Activated CD4-positive, alpha-beta T cell treated with anti-CD3 and anti-CD28 coated beads, Interleukin-2, amount 50 U/mL, for 24 hours (primary cell): ENCODE measurements at places on chromosomes 2 and 18.

DNA sequence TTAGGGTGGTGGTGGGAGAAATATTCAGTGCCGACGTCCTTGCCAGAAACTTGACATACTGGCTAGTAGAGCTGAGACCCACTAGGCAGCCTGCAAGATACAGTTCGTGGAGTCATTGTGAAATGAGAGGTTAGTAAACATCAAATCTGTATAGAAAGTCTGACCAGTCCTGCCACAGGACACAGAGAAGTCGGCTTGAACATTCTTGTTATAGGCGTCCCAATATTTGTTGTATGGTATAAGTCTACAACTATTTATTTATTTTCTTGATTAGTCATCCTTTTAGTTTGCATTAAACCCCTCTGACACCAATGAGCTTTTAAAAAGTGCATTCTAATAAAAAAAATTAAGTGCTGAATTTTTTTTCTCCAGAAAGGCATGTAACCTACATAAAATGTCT is 265.4 kb downstream of the STK39 start:
- DNase-seq: no peak

DNA sequence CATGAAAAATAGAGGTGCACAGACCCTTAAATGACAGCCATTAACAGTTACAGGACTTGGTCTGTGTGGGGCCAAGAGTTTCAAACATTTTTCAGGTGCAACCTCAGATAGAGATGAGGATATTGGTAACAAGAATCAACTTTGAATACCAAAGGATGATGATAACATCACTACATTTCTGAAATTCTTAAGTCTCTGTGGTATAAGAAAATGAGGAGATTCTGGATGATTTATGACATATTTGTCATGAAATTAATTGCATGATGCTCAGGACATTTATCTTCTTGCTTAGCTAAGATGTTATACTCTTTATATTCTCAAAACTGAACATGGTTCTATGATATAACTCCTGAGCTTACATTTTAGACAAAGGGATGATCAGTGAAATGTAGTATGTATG is 471.8 kb upstream of the CWC22 start:
- no peak for DNase-seq

- DNase-seq: no peak
Observed at GRCh38 chr2:176781570-176782217, 430.9 kb upstream of the HNRNPA3 start.

- no peak for DNase-seq
Observed at GRCh38 chr2:69113627-69114026, 100.6 kb downstream of the ANTXR1 start.

GRCh38 chr2:182733572-182733971 is 17.5 kb downstream of the DNAJC10 start:
- no peak for DNase-seq

- DNase-seq: no peak
Observed at GRCh38 chr18:52216109-52216508, 123.9 kb upstream of the DCC start.

DNA sequence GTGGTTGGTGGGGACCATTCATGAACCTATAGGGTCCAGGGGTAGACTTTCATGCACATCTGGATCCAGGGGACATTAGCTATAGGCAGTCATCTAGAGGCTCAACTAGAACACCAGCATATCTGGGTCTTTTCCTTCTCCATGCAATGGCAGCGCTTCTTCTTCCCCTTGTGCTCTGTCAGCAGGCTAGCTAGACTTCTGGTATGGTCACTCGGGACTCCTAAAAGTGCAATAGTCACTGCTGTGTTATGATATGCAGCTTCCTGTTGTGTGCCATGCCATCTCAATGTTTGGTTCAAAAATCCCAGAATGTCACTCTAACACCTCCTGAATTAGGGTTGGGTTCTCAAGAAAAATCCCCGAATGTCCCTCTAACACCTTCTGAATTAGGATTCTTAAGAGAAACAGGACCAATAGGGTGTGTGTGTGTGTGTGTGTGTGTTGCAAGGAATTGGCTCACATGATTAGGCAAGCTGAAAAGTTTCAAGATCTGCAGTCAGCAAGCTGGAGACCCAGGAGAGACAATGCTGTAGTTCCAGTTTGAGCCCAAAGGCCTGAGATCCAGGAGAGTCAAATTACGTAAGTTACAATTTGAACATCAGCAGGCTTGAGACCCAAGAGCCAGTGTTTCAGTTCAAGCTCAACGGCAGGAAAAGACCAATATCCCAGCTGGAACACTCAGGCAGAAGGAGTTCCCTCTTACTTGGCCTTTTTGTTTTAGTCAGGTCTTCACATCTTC is 97.1 kb upstream of the LTBP1 start:
- no peak for DNase-seq

GRCh38 chr2:145584353-145584752 is 1064.4 kb upstream of the ZEB2 start:
- no peak for DNase-seq

- DNase-seq: no peak
Observed at GRCh38 chr18:54712758-54713157, 115.5 kb upstream of the RAB27B start.

DNA sequence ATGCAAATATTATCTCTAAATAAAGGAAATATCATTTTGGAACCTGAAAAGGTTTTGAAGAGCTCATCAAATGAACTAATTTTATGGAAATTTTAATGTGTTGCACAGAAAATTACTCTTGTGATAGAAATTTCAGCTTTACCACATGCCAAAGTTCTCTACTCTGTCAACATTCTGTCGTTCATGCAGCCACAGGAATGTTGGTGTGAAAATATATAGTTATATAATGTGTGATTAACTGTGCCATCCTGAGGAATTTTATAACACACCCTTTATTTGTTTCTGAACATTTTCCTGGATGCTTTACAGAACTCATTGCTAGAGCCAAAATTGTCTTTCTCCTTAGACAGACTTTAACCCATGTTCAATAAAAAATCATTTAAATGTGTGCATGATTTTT is 202.5 kb upstream of the SLC8A1 start:
- no peak for DNase-seq

GRCh38 chr18:57243624-57244179 is 96.8 kb downstream of the BOD1L2 start:
- no peak for DNase-seq

- DNase-seq: no peak
Observed at GRCh38 chr2:217905395-217905794, 97.4 kb downstream of the TNS1 start.

DNA sequence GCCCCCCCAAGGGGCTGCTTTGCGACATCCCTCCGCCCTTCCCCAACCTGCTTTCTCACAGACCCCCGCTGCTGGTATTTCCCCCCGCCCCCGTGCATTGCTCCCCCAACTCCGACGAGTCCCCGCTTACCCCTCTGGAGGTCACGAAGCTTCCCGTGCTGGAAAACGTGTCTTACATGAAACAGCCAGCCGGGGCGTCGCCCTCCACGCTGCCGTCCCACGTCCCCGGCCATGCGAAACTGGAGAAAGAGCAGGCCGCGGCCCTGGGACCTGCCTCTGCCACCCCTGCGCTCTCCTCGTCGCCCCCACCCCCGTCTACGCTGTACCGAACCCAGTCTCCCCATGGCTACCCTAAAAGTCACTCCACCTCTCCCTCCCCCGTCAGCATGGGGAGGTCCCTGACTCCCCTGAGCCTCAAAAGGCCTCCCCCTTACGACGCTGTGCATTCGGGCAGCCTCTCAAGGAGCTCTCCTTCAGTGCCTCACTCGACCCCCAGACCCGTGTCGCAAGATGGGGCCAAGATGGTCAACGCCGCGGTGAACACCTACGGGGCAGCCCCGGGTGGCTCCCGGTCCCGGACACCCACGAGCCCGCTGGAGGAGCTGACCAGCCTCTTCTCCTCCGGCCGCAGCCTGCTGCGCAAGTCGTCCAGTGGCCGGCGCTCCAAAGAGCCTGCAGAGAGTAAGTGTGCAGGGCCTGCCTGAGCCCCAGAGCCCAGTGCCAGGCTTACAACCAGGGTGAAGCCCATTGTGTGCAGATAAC is 183.0 kb downstream of the NYAP2 start:
- DNase-seq: no peak

- DNase-seq: no peak
Observed at GRCh38 chr18:14747513-14748474, at the start of gene ANKRD30B. Gene ANKRD30B, plus strand, starts transcription at chr18:14748172. Its CDS starts 248 bp downstream, at chr18:14748420.

- no peak for DNase-seq
Observed at GRCh38 chr2:212842544-212843185, 304.1 kb upstream of the ERBB4 start.

DNA sequence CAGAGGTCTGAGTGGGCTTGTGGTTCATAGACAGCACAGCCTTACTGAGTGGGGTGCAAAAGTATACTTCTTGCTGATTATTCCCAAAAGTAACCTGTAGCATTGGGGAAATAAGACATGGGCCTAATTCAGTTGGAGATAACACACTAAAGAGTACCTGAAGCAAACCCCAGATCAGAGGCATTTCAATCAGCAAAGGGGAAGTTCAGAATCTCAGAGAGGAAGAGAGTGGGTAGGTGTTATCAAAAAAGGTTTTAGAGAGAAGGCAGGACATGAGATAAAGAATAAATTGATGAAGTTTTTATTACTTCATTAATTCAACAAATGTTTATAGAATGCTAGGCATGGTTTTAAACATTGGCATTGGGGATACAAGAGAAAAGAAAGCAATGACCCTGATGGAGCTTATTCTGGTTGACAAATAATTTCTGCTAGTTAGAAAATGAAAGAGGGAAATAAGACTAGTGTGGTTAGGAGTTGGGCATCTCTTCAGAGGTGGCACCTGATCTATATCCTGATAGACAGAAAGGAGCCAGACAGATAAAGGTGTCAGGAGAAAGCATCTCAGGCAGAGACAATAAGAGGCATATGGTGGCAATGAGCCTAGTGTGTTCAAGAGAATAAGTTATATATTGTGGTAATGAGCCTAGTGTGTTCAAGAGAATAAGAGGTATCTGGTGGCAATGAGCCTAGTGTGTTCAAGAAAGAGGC is 153.8 kb upstream of the SETBP1 start:
- no peak for DNase-seq

DNA sequence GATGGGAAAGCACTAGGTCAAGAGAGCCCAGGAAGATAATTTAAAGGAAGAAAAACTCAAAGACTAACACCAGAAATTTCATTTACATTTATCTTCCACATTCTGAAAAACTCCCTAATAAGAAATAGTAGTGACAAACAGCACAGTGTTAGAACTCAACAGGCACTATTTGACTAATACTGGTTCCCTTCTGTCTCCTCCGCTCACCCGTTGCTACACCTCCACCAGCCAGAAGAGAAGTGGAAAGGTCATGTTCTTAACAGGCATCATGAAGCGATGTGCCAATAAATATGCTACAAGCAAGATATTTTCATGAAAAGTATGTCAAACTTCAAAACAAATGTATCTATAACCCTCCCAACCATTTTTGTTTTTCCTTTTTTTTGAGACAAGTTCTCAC is 5.7 kb downstream of the ROCK1 start:
- no peak for DNase-seq

GRCh38 chr2:172100935-172101820 is 1.5 kb downstream of the DLX2 start:
- DNase-seq: no peak

DNA sequence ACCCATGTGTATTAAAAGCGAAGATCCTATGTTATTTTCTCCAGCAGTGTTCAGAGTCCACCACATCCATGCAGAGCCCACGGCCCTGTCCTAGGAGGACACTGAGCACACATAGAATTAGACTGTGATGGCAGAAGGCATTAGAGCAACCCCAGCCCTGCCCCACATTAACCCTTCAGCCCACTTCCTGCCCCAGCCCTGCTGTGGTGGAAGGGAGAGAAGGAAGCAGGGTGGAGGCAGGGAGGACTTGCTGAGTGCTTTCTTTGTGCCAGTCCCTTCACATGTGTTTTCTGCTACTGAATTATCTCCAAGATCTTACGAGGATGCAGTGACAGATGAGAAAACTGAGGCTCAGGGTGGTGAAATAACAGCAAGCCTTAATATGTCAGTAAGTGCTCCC is 339.0 kb downstream of the SMAD2 start:
- DNase-seq: no peak

GRCh38 chr18:12911025-12911928 is 27.2 kb upstream of the PTPN2 start:
- DNase-seq: peak; percentile 13

GRCh38 chr2:236527159-236527630 is 42.4 kb upstream of the ACKR3 start:
- DNase-seq: no peak

DNA sequence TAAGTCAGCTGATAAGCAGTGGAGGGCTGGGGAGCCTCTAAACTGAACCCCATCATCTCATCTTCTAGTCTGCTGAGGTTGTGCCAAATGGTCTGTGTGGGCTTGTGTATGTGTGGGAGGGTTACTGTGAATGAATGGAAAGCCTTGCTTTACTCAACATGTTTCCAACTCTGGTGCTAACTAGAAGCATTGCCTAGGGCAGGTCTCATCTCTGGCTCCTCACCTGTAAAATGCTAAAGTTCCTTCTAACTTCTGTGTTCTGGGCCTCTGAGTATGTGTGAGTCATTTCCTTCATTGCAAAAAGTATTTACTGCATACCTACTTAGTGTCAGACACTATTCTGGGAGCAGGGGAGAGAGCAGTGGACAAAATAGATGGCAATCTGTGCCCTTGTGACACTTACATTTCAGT is 1.3 kb downstream of the LIPG start:
- DNase-seq: no peak

GRCh38 chr2:98731041-98731893 is at the start of gene MGAT4A:
Gene MGAT4A, minus strand, starts transcription at chr2:98731132. Its CDS starts 4,800 bp downstream, at chr2:98726332.
- peak; percentile 57 for DNase-seq

GRCh38 chr18:5961828-5962150 is 66.5 kb upstream of the TMEM200C start:
- DNase-seq: no peak

- DNase-seq: no peak
Observed at GRCh38 chr2:190599546-190600220, 49.2 kb upstream of the NAB1 start.

GRCh38 chr18:77486985-77487384 is 237.3 kb downstream of the GALR1 start:
- DNase-seq: no peak

DNA sequence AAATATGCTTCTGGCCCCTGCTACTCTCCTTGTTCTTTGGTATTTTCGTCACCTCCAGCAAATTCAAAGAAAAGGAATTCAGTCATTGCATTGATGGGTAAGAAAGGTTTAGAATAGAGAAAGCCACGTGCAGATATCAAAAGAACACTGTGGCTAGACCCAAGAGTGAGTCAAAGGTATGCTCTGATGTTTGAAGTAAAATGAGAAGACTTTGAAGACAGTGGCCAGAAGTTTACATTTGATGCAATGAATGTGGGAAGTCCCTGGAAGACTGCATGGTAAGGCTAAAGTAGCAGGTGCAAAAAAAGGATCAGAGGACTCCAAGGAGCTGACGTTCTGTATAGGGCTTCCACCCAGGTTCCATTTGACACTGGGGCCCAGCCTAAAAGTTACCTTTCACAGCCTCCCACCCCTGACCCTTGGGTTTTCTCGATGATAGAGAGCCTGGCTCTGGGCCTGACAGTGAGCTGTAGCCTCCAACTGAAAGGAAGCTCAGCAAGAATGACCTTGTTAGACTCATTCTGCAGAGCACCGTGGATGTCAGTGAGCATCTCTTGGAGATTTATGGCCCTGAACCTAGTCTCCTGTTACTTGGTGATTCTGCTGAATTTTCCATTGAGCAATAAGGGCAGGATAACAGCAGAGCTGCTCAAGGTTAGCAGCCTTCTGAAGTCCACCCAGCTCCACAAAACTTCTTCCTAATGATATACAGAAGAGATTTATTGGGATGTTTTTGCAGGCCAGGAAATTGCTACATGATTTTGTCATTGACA is 223.7 kb upstream of the RBBP8 start:
- no peak for DNase-seq
